ENCODE measurements at places on chromosomes 12 and 14.

- no peak for DNase-seq
Observed at GRCh38 chr14:33617154-33617553, 333.7 kb downstream of the EGLN3 start.

DNA sequence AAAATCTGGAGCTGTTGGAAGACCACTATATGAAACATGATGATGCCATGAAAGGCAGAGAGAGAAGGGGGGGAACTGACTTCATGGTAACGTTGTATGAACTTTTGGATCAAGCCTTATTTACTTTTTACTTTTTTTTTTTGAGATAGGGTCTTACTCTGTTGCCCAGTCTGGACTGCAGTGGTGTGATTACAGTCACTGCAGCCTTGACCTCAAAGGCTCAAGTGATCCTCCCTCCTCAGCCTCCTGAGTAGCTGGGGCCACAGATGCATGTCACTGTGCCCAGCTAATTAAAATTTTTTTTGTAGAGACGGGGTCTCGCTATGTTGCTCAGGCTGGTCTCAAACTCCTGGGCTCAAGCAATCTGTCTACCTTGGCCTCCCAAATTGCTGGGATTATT is 31.3 kb upstream of the CTDSP2 start:
- DNase-seq: no peak

DNA sequence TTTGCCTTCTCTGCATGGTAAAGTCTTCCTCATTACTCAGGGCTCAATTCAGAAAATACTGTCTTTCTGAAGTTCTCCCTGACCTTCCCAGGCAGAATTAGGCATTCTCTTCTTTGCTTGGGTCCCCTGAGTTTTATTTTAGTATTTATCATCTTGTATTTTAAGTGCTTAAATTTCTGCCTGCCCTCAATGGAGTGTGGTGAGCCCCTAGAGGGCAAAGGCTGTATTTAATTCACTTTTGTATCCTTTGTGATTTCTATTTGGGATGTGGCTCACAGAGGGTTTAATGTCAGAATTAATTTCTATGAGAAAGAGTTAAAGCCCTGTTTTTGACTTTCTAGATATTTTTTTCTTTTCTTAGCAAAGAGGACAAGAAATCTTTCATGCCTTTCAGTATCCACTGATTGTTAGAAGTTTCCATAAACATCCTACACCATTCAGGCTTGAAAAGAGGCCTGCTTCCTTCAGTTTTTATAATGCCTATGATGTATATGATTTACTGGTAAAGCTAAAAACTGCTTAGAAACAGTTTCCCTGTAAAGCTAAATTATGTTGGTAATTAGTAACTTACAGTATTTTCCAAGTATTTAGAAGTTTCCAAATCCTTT is 55.6 kb upstream of the PTPRB start:
- DNase-seq: no peak

DNA sequence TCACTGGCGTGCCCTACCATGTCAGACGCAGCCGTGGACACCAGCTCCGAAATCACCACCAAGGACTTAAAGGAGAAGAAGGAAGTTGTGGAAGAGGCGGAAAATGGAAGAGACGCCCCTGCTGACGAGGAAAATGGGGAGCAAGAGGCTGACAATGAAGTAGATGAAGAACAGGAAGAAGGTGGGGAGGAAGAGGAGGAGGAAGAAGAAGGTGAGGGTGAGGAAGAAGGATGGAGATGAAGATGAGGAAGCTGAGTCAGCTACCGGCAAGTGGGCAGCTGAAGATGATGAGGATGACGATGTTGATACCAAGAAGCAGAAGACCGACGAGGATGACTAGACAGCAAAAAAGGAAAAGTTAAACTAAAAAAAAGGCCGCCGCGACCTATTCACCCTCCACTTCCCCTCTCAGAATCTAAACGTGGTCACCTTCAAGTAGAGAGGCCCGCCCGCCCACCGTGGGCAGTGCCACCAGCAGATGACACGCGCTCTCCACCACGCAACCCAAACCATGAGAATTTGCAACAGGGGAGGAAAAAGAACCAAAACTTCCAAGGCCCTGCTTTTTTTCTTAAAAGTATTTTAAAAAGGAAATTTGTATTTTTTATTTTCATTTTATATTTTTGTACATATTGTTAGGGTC is 13.2 kb downstream of the TRIP11 start:
- no peak for DNase-seq

DNA sequence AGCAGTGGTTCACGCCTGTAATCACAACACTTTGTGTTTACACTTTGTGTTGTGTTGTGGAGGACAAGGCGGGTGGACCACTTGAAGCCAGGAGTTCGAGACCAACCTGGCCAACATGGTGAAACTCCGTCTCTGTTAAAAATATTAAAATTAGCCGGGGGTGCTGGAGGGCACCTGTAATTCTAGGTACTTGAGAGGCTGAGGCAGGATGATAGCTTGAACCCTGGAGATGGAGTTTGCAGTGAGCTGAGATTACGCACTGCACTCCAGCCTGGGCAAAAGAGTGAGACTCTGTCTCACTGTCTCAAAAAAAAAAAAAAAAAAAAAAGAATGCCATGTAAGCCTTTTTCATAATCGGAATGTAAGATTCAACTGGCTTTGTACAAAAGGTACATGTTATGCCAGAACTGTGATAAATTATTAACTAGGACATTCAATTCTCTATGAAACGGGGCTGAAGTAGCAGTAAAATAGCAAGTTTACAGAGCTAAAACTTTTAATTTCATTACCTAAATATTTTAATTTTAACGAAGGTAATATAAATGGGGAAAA is 13.9 kb upstream of the PITPNM2 start:
- no peak for DNase-seq

DNA sequence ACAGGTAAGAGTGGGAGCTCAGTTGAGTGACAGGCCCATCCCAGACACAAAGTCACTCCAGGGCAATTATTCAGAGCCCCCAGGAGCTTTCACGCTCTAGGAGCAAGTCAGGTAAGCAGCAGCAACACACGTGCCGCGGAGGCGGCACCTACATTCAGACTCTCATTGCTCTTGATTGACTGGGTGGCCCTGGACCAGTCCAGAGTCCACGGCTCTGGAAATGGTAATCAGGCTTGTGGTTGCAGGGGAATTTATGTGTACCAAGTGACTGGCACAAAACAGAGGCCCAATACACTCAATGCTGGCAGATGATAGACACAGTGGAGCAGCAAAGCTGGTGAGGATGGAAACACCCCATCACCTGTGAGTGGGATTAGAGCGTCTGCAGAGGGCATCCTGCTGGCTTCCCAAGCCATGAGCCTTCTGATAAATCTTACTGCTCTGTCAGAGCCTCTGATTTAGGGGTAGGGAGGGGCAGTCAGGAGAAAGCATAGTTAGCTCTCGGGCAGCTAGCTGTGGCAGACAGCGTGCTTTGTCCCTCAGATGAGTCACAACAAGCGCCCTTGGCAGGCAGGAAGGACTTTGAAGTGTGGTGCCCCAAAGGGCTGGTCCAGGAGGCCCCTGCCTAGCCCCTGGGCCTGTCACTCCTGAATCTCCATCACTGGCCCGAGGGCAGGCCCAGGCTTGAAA is 344.7 kb downstream of the CACNA1C start:
- DNase-seq: no peak

DNA sequence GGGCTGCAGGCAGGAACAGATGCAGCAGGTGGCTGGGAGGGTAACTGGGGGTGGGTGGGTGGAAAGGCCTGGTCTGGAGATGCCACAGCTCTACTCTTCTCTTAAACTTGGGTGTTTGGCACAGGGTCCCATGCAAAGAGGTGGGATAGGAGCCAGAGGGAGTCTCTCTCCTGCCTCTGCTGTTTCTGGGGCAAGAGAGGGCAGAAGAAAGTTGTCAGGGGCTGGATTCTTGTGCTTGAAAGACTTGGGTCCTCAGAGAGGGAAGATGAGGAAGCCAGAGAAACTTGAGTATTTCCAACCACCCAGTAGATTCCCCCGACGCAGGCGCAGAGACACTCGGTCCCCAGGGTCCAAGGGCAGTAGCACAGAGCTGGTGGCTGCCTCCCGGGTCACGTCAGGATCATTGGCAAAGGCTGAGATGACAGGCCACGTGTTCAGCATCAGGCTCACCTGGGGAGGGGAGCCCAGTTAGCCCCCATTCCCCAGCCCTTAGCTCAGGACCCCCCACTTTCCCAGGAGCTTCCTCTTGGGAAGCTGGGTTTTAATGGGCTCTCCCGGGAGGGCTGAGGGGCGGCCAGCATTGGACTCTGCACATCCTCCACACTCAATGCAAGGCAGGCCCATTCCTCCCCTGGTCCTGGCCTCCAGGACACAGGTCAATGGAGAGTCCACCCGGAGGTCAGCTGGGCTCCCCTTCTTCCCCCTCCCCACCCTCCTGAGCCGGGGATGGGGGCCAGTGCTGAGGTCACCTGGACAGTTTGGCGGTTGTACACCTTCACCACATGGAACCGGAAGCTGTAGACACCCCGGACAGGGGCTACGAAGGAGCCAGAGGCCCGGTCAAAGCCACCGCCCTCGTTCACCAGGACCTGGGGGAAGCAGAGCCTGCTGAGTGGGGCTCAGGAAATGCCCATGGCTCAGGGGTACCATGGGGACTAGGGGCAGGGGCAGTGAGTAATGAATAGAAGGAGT is 1.6 kb downstream of the CBLN3 start:
- DNase-seq: peak; percentile 86

- no peak for DNase-seq
Observed at GRCh38 chr14:21521501-21521900, 4.6 kb downstream of the SALL2 start.

All from vagina (tissue), 2 donors.